ENCODE measurements at places on chromosomes 4 and X. TPM values are rescaled to one million over a fixed set of nuclear protein-coding genes. Genes with fewer than 3 reads are reported as not detected.
A peak's percentile ranks its signal among the peaks of the same experiment; 100 is the strongest.

Gene HEPH
- 2.9 TPM for total RNA-seq

Gene CLDN22
- 0.16 TPM for total RNA-seq

Gene ATP2B3
- not detected for total RNA-seq

- peak; percentile 41 for ATAC-seq
These were observed 136.8 kb downstream of the CHRNA9 start for GRCh38 chr4:40471923-40472322.

- ATAC-seq, result no peak
These were observed 28.2 kb downstream of the SLC9A7 start for GRCh38 chrX:46730765-46731164.

GRCh38 chr4:73001885-73002284 lies 67.6 kb downstream of the COX18 start:
- ATAC-seq, result no peak

- peak; percentile 98 for ATAC-seq
These were observed 24.3 kb downstream of the TMEM154 start for GRCh38 chr4:152655272-152656129.

GRCh38 chr4:145960012-145960411 lies 21.4 kb upstream of the ZNF827 start:
- no peak for ATAC-seq

Gene DNAAF6
- not detected for total RNA-seq

- no peak for ATAC-seq
These were observed 442.9 kb upstream of the RASGEF1B start for GRCh38 chr4:81914623-81915022.

DNA sequence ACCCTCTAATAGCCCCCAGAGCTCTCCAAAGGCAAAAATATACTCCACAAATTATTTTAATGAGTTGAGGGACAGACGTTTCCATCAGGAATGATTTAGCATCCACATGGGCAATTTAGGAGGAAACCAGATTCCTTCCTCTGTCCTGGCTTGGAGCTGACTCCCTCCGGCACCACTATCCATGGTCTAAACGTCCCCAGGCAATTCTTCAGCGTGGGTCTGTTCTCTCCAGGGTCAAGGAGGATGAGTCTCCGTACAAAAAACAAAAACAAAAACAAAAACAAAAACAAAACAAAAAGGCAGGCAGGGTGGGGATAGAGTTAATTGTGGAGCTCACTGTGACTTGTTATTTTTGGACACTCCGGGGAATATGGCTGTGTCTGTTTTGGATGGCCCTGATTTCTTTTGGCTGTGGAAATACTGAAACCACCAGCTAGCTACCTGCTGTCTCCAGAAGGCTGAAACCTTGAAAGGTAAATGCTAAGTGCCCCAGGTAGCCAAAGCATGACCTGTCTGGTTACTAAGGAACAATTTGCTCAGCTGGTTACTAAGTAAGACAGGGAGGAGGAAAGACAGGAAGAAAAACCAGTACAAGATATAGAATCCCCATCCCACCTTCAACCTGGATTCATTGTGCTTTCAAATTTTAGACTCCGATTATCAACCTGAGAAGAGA lies 419.1 kb upstream of the LCORL start:
- ATAC-seq, result no peak

DNA sequence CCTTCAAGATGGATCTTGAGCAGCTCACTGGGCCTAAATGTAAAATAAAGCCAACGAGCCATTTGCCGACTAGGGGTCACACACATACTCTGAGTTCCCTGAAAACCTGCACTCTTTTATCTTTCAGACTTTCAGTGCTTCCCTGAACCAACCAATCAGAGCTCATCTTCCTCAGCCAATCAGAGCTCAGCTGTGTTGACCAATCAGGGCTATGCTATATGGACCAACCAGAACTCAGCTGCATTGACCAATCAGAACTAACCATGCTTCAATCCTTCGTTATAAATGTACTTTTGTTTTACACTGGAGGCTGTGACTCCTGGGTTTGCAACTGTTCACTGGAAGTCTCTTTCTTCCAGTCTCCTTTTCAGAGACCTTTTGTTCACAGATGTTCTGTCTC lies 19.3 kb downstream of the SLC25A53 start:
- no peak for ATAC-seq

DNA sequence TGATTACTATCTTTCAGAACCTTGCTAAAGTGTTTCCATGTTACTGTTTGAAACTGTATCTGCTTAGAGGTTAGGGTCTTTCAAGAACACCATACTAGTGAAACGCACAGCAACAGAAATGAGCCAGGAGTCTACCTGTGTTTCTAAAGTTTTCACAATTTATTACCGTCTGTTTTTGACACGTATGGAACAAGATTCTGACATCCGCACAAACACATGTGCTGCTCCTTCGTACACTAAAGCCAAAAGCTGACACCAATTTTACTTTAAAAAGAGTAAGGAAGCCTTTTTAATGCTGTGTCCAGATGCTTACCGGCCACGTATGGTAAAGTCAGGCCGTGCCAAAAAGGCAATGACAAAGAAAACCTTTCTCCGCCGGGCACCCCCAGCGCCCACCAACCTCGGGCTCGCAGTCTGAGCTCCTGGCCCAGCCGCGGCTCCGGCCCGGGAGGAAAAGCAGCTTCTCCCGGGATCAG lies 532 bp downstream of the RPS4X start:
- ATAC-seq, result no peak

DNA sequence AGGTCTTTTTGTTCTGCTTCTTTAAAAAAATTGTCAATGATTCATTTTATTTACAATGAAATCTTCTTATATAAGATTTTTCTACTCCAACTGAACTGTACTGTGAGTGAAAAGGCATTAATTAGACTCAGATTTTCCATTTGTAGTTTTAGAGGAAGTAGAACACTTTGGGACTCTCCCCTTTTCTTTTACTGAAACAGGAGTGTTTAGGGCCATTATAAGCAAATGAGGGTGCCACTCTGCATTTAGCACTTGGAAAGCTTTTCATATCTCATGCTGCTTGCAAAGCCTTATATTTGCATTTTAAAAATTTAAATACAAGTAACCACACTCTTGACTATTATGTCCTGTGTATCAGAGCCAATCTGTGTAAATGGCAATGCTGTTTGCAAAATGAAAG lies 584.3 kb downstream of the KLHL13 start:
- ATAC-seq, result no peak

Gene CHIC2
- 29.7 TPM for total RNA-seq

DNA sequence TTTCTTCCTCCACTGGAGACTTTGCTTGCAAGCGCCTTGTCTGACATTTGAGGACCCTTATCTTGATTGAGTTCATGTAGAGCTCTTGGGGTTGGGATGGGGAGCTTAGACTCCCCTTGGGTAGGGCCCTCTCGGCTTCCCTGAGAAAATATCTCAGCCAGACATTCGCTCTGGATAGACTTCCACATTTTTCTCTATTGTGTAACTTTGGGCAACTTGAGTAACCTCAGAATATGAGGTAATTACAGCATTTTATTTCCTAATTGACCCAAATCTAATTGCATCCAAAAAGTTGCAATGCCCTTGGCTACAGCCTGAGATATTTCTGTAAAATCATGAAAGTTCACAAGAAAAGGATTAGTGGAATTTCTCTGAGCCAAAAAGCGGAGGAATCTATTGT lies 102.8 kb upstream of the MXRA5 start:
- ATAC-seq, result no peak

DNA sequence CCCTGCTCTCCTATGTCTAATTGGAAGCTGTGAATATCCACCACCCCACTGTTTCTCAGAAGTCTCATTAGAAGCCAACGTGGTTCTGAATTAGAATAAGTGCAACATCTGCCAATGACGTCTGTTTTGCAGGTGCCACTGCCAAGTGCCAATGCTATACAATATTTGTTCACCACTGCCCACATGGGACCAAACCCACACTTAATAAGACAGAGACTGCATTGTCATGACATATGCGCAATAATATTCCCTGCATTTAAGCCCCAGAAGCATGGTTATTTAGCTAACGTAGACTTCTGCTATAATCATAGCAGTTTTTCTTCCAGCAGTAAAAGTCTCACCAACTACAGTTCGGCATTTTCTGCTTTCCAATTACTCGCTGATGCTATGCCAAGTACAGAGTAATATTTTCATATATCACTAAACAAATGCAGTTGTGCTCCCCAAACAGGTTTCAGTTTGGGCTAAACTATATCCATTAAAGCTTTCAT lies 262.5 kb upstream of the PCDH18 start:
- no peak for ATAC-seq

- no peak for ATAC-seq
These were observed 3.3 kb downstream of the CPEB2 start for GRCh38 chr4:15005474-15006115.

- ATAC-seq, result no peak
These were observed 8.0 kb upstream of the FGFRL1 start for GRCh38 chr4:1003271-1004070.

- ATAC-seq, result no peak
These were observed 55.1 kb downstream of the NBDY start for GRCh38 chrX:56783996-56784620.

Gene EREG
- total RNA-seq, result 46.5 TPM

- ATAC-seq, result no peak
These were observed 736 bp downstream of the BDH2 start for GRCh38 chr4:103098756-103099440.

DNA sequence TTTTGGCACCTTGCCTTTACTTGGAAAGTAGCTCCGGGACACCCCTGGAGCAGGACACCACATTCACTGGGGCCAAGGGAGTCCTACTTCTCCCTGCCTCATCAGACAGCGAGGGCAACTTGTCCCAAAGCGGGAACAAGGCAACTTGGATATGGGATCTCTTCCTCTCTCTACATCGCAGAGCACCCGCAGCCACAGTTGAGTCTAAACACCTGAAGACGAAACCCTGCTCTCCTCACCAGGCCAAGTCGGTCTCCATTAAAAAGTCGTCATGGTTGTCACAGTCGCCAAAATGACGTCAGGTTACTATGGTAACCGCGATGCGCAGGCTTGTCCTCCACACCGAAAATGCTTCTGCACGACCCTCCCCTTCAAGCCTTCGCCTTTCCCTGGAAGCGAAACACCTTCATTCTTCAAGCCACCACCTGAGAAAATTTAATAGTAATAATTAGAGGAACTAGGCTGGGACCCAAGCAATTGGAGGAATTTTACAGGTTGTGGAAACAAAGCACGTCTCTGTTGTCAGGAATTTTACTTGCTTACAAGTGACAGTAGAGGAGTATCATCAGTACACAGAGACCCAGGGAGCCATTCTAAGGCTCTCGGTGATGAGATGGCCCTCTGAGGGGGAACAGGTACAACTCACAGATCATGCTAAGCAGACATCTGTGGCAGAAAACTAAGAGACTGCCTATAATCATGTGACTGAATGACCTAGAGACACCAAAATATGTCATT lies 30.5 kb upstream of the TCEAL4 start:
- no peak for ATAC-seq

DNA sequence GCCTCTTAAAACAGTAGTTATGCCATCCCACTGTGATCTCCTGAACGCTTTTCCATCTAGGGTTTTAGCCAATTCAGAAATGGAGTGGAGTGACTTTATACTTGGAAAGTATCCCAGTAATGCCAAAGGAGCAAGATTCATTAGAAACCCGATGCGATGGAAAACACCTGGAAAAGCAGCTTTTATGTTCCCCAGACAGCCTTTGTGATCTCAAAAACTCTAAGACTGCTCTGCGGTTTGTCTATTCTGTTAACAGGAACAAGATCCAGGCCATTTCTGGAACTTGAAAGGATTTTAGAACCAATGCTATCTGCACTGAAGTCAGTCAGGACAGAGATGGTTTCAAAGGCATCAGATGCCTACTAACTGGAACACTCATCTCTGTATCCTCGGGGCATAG lies 145.1 kb downstream of the APBB2 start:
- no peak for ATAC-seq

DNA sequence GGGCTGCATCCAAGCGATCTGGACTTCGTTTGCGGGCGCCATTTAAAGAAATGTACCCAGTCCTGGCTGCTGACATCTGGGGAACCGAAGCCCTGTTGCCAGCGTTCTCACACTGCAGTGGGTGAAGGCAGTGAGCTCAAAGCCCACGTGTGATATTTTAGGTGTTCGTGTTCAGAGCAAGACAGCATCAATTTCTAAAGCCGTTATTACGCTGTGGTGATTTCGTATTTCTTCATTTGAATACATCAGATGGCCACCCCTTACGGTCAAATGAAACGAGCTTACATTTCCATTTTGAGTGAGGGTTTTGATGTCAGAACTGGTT lies 376 bp upstream of the C4orf36 start:
- no peak for ATAC-seq

- no peak for ATAC-seq
These were observed 165.6 kb downstream of the FRAS1 start for GRCh38 chr4:78222575-78223186.

DNA sequence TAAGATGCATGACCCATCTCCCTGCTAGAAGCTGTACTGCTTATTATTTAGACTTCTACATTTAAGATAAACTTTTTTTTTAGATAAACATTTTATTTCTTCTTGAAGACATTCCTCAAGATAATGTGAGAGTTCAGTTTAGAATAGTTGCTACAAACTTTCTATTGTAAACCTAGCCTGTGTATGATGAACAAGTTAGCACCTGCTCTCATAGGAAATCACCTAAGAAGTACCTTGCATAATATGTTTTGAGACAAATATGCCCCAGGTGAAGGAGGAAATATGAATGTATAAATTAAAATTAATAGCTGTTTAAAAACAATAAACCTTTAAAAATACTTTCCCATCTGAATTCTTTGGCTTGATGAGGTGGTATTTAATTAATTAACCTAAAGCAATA lies 35.6 kb downstream of the RASGEF1B start:
- ATAC-seq, result peak; percentile 76

- ATAC-seq, result no peak
These were observed 87.3 kb upstream of the TEX13A start for GRCh38 chrX:105307762-105308161.

GRCh38 chr4:79679859-79680258 lies 271.8 kb upstream of the GK2 start:
- ATAC-seq, result no peak

GRCh38 chrX:72307646-72308051 lies 1.9 kb upstream of the CITED1 start:
- no peak for ATAC-seq

- no peak for ATAC-seq
These were observed 180.3 kb upstream of the DKK2 start for GRCh38 chr4:107216379-107216778.

Gene XK
- 2.7 TPM for total RNA-seq

GRCh38 chr4:15253349-15253748 lies 174.5 kb upstream of the C1QTNF7 start:
- ATAC-seq, result no peak

Gene C4orf50
- 0.04 TPM for total RNA-seq

GRCh38 chr4:176437756-176438155 lies 118.0 kb downstream of the SPCS3 start:
- ATAC-seq, result no peak

Measured in esophagus mucosa (tissue), 1 donor.